ENCODE measurements at places on chromosomes 7 and 10.

DNA sequence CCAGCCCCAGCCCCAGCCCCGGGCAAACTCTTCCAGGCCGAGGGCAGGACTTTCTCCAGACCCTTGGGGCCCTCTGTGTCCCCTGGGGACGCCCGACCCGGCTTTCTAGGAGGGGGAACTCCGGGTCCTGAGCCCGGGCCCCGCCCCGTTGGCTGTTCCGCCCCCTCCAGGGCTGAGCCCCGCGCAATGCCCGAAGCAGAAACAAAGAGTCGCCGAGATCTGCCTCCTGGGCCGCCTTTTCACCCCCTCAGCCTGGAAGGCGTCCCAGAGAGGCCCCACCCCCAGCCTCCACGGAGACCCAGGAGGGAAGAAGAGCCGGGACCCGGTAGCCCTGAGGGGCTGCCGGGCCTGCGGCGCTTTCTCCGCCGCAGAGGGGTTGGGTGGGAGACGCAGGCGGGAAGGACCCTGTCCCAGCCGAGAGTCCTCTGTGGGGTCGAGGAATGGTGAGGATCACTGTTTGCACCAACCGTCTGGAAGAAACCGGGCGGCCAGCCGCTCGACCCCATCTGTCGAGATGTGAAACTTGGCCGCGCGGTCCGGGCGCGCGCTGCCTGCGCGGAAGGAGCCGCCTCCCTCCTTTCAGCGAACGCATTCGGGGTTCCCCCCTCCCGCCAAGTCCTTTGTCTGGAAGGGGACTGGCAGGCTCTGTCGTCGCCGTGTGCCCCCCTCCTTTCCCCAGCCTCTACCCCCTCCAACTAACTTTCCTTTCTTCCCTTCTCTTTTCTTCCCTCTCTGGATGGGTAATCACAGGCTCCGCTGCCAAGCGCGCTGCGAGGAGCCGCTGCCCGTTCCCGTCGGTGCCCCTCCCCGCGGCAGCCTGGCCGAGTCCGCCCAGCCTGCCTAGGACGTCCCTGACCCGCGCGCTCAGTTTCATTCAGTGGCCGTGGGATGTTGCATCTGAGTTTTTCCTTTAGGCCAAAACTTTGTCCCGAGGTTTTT, 10.2 kb downstream of the EN2 start:
- DNase-seq = no peak

GRCh38 chr10:113300617-113301016, 252.2 kb upstream of the HABP2 start:
- DNase-seq = no peak

DNA sequence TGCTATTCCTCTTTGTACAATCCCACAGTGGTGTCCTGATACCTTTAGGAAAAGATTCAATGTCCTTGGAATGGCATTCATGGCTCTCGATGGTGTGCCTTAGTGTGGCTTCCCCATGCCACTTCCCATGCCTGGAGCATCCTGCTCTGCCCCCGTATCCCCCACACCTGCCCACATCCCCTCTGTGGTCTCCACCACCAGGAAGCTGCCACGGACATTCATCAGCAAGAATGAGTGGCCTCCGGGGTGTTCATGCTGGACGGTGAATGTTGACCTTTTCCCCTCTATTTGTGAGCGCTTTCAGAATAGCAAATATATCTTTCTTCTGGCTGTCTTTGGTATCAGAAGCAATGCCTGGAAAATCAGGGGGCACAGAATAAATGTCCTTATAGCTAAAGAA, 262.0 kb upstream of the NRP1 start:
- no peak for DNase-seq

DNA sequence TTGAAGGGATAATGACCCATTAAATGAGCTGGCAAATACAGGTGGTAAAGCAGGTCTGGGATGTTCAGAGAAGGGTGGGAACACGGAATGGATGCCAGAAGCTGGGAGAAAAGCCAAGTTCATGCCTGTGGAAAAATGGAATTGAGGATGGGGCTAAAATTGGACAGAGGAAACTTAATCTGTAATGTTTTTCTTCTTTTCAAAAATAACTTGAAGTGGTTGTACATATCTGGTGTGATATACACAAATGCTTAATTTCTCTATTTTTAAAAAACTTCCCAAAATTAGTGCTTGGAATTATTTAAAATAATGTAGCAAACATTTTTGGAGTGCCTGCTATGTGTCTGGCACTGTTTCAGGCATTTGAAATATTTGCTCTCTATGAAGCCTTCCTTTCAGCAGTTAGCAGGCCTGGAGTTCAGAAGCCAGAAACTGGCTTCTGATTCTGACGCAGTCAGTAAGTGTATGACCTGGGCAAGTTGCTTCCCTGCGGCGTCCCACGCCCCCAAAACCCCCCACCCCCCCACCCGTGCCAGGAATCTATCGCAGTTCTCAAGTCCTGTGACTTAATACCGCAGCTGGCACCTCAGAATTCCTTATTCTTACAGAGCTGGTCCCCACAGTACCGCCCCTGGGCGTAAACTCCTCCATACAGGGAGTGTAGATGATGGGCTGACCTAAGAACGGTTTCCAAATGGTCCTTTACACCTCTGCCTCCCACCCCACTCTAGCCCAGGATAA, 828 bp upstream of the MALSU1 start:
- no peak for DNase-seq

GRCh38 chr7:120407010-120407409, 134.0 kb downstream of the KCND2 start:
- DNase-seq = no peak

GRCh38 chr10:36344240-36345174, 702.4 kb upstream of the FZD8 start:
- no peak for DNase-seq

DNA sequence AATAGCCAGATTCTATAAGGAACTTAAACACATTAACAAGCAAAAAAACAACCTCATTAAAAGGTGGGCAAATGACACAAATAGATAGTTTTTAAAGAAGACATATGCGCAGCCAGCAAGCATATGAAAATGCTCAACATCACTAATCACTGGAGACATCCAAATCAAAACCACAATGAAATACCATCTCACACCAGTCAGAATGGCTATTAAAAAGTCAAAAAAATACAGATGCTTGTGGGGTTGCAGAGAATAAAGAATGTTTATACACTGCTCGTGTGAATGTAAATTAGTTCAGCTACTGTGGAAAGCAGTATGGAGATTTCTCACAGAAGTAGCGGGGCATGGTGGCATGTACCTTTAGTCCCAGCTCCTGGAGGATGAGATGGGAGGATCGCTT, 164.0 kb downstream of the CHRM2 start:
- no peak for DNase-seq

Data from DND-41 (cell line).